Activated CD4-positive, alpha-beta T cell treated with anti-CD3 and anti-CD28 coated beads, Interleukin-2, amount 50 U/mL, for 24 hours (primary cell): ENCODE measurements at places on chromosomes 4 and X.

DNA sequence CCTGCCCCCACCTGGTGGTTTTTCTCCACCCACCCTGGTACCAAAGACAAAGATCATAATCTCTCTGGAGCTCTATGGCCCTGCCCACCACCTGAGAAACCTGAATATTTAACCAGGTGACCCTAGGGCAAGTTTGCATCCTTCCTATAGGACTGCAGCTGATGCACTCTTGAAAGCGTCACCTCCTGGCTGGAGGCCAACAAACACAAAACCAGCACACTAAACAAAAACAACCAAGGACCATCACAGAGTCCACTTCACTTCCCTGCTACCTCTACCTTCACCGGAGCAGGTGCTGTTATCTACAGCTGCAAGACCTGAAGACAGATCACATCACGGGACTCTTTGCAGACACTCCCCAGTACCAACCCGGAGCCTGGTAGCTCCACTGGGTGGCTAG is 296.7 kb upstream of the FGF13 start:
- no peak for DNase-seq

DNA sequence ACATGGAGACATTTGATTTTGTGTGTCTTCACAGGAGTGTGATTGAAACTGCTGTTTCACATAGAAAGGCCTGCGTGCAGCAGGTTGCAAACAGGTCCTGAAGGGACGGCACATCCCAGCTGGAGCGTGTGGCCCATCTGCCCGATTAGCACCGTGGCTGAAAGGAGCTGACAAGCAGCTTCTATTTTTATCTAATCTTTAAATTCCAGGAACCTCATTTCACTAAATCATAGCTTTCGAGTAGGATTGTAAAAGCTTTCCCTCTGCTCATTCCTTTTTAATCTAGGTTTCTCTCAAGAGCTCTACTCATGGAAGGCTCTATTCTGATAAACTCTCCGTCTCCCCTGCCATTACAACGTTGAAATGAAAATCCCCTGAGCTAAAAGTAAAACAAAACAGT is 106.8 kb downstream of the FSTL5 start:
- no peak for DNase-seq

DNA sequence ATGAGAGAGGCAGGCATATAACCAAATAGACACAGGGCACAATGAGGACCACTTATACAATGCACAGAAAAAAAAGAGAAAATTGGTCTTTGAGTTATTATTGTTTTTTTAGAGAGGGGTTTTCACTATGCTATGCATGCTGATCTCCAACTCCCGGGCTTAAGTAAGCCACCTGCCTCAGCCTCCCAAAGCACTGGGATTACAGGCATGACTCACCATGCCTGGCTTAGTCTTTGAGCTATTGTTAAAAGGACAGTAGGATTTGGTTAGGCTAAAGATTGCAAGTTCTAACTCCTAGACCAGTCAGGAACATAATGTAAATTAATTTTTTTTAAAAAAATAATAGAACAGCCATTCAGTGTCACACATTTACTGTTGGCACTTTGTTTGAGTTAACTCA is 340.1 kb downstream of the GPAT3 start:
- no peak for DNase-seq

DNA sequence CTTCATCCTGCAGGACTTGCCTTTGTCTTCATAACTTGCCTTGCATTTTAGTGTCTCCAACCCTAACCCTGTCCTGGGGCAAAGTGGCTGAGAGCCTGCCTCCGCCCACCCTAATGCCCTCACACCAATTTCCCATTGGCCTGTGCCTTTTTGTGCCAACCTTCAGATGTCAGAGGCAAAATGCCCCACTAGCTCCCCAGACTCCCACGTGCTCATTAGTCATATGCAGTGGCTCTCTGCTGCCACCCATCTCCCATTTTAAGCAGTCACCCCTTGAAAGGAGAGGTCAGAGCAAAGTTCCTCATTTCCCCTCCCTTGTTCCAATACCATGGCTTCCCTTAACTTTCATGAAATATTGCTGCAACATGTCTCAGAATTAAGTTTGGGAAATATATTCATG is 74.8 kb upstream of the PASD1 start:
- no peak for DNase-seq

DNA sequence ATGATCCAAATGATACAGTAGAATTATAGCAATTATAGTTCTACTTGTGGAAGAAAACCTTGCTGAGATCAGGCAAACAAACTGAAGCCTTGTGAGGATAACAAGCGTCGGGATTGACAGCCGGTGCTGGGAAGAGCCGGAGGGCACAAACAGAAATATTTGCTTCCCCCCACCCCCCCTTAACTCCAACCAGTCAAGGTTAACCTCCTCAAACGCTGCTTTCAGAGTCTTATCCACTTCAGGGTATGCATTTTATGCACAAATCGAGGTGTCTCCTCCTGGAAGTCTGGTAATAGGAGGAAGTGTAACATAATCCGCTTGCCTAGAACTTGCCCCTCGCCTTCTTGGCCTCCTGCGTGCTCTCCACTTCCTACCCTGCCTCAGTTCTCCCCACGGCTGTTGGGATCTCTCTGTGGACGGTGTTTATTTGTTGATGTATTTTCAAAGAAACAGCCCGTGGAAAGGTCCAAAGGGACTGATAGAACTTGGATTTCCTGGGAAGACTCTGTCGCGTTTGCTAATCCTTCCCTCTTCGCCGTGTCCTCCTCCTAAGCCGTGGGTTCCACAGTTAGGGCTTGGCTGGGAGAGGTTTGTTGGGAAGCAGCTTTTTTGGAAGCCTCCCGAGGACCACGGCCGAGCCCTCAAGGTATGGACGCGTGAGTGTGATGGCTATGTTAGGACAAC is 4.1 kb upstream of the ARX start:
- DNase-seq, result no peak

DNA sequence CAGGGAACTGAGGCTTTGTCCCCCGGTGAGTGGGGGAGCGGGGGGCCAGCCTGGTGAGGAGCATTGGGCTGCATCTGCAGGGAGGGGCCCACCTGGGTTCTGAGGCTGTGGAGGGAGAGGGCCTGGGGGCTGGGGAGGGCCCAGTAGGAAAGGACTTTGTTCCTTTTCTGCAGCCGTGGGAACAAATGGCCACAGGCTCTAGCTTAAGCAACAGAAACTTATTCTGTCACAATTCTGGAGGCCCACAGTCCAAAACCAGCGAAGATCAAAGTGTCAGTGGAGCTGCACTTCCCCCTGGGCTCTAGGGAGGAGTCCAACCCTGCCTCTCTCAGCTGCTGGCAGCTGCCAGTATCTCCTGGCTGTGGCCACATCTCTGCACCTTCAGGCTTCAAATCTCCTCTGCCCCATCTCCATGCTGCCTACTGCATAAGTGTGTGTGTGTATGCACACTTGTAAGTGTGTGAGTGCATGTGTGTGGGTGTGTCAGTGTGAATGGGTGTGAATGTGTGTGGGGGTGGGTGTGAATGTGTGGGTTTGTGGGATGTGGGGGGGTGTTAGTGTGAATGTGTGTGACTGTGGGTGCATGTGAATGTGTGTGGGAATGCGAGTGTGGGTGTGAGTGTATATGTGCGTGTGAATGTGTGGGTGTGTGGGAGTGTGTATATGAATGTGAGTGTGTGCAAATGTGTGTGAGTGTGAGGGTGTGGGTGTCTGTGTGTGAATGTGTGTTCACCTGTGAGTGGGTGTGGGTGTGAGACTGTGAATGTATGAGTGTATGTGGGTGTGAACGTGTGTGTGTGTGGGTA is 204.5 kb upstream of the PSAPL1 start:
- DNase-seq, result no peak

- DNase-seq, result no peak
Measured at GRCh38 chr4:123421227-123421936, 24.8 kb downstream of the SPRY1 start.
